Choroid plexus epithelial cell (primary cell): ENCODE measurements at places on chromosomes 1 and 21.

DNA sequence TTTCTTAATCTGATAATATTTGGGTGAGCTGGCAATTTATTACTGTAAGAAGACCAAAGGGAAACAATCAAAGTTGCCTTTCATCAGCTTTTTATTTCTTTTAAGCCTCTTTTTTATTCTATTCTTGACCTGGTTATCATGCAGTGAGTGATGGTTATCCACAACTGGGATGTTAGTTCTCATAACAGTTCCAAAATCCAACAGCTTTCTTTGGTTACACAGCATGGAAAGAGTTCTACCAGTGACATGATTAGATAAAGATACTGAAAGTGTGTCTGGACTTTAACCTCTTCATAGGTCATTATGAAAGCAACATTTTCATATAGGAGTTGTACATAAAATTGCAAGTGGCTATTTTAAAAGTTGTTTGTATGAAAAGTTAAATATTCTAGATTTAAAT lies 163.0 kb downstream of the SYT2 start:
- no peak for DNase-seq

GRCh38 chr1:96080925-96081324 lies 640.7 kb upstream of the PTBP2 start:
- peak; percentile 43 for DNase-seq

DNA sequence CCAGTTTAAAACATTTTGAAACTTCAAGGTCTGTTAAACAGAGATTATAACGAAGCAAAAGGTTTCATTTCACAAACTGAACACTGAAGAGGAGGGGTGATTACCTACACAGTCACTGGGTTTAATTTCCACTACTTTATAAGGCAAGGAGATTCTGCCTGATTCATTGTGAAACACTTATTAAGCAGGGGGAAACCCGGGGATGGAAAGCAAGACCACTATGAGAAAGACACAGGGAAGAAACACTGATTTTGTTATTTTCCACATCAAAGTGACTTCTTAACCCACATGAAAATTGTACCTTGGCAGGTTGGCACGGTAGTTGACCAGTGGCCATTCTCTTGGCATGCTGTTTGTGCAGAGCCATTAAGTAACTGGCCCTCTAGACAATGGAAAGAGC lies 8.1 kb upstream of the F5 start:
- no peak for DNase-seq

DNA sequence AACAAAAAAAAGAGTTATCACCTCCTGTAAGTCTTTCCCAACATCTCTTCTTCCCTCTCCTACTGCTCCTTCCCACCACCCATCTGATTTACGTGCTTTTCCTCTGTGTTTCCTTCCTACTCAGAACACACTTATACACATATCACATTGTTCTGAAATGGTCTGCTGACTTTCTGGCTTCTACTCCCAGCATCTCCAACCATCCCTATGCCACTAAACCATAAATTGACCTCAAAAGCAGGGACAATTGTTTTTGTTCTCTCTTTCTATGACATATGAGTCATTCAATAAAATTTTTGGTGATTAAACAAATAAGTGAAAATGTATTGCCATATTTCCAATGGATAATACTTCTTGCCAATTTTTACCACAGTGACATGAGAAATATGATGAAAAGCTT lies 8.2 kb downstream of the GOLPH3L start:
- no peak for DNase-seq

- peak; percentile 51 for DNase-seq
Measured at GRCh38 chr1:100643471-100644196, 75.9 kb upstream of the VCAM1 start.

DNA sequence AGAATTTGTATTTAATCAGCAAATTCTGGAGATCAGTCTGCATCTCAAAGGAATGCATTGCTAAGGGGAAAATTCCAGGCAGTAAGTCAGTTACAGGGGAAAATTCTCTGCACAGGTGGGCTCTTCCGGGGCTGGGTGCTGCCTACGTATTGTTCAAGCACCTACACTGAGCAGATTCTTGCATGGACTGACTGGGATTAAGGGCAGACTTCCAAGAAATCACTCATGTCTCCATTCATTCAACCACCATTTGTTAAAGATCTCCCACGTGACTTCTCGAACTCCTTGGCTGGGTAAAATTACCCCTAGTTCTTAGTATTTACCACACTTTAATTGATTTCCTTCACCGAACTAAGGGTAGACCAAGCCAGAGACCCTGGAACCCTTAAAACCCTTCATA lies 28.2 kb upstream of the KCNE1 start:
- DNase-seq, result no peak

DNA sequence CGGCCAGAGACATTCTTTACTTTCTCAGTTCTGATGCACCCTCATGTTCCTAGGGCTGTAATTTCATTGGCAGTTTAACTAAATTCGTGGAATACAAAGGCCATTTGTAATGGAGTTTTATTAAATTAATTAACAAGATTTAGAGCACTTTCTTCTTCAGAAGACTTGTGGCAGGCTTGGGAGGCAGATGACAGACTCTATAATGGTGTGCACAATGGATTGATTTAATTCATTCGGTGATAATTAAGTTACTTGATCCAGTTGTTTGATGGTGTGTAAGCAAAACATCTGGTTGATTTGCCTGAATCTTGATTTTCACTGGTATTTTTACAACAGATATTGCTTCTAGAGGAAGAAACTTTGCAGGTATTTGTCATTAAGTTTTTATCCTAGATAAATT lies 361.9 kb upstream of the GREM2 start:
- no peak for DNase-seq

DNA sequence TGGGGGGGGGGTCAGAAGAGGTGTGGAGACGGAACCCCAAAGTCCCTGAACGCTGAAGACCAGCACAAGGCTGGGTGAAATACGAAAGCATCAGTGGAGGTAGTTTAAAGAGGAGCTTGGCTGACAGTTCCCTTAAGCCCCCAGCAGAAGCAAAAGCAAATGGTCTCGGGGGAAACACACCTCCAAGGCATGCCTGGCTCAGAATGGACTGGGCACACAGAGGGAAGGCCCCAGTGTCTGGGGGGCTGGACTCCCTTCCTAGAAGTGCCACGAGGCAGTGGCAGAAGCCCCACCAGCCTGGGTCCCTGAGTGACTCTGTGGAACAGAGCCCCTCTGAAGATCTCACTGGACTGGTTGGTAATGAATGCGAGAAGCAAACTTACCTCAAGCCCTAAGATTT lies 43.9 kb downstream of the UBE2G2 start:
- no peak for DNase-seq

DNA sequence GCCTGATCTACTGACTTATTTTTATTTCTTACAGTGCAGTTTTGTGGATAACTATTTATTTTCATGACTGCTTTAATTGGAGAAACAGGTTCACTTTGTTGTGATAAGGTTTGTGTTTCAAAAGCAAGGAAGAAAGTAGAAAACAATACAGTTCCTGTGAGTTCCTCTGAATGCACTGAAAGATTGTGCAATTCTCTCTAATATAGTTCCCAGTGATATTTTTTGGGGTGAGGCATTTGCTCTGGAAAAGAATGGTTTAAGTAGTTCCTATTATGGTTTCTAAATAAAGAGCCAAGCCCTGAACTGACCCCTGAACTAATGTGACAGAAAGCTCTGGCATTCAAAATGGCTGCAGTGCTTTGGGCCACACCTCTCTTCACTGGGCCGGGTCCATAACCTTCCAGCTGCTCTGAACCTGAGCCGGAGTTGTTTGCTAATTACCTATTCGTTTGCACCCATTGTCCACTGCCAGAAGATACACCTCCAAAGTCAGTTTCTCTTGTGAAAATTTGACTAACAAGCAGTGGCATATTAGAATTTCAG lies 56.6 kb upstream of the VTCN1 start:
- DNase-seq, result no peak

- DNase-seq, result no peak
Measured at GRCh38 chr1:3003039-3003940, 18.0 kb upstream of the ACTRT2 start.

DNA sequence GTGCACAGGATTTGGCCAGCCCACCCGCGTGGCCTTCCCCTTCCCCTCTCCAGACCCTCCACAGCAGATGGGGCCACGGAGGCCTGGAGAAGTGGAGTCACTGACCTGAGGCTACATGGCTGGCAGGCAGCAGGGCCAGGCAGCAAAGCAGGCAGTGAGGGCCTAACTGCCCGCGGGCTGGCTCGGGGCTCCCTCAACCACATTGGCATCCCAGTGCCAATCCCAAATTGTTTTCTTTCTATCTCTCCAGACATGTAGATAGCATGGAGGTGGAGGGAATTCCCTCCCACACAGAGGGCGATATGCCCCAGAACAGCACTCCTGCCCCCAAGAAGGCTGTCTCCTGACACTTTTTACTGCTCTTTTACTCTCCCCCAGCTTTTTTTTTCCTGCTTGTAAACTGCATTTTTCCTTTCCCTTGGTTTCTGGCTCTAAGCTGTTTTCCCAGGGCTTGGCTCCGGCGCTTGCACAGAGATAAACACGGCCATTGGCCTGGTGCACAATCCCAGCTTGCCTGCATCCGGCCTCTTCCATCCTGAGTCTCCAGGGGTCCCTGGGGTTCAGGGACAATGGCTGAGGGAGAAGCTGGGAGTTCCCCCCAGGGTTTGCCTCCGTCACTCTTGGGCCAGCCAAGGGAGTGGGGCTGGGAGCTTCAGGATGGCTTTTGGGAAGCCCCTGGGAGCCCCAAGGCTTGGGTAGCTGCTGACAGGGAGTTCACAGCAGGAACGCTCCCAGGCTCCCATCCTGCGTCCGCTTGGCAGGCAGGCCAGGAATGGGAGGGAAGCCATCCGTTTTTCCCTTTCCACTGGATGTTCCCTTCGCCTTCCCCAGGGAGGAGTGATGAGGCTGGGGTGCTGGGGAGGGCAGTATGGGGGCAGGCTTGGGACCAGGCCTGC lies 7.0 kb downstream of the EPHX1 start:
- peak; percentile 32 for DNase-seq

- no peak for DNase-seq
Measured at GRCh38 chr1:241485145-241485544, 34.4 kb downstream of the FH start.

DNA sequence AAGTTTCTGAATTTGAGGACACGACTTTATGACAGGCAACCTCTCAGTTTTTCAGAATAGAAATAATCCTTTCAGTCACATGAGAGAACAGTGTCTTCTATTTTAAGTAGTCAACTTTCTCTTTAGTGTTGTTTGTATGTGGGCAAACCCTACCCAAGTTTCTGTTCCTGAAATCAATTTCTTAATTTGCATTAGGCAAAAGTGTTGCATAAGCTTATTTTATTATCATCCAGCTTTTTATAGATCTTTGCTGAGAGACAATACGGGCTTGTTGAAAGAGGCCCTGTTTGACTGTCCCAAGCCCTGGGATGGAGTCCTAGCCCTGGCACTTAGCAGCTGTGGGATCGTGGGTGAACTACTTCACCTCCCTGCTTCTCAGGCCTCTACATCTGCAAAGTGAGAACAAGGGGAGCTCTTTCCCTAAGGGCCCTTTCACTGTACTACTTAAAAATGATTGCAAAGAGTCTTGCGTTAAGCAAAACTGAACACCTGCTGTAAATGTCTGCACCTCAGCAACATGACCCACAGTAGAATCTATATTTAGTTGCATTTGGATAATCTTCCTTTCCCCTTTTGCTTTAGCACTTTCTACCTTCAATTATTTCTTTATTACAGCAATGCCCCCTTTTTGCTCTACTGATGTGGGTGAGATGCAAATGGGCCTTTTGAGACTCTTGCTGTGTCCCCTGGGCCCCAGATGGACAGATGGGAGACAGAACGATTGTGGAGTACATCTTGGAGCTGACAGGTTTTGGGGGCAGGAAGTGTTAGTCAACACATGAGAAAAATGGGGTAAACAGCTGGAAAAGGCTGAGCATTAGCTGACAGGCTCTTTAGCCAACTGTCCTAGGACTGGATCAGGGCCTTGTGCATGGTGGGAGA lies 41.0 kb upstream of the SCAF4 start:
- DNase-seq, result no peak

- DNase-seq, result peak; percentile 72
Measured at GRCh38 chr1:150564051-150564991, 15.1 kb downstream of the MCL1 start.

GRCh38 chr1:19606817-19607642 lies 37.1 kb upstream of the NBL1 start:
- DNase-seq, result no peak

DNA sequence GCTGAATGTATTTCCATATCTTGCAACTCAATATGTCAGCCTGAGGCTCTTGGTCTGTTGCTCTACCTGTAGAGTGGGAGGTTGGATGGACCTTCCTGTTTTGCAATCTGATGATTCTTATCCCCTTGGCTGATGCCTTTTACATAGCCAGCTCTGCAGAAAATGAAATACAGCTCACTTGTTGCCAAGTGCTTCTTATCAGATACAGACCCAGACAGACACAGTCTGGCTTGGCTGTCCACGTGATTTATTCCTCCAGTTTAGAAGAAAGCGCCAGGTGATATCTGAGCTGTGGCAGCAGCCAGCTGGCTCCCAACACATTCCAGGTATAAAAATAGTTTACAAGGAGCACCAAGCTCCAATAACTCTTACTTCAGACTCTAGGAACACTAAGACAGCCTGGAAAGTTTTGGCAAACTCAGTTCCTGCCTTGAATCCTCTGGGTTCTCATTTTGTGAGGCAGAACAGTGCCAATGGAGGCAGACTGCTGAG lies 479.2 kb upstream of the USP24 start:
- peak; percentile 61 for DNase-seq

GRCh38 chr1:175040324-175040879 lies 17.2 kb upstream of the MRPS14 start:
- no peak for DNase-seq

GRCh38 chr1:46118856-46119255 lies 13.6 kb downstream of the PIK3R3 start:
- no peak for DNase-seq

GRCh38 chr1:89941110-89941766 lies 53.7 kb upstream of the ZNF326 start:
- no peak for DNase-seq

DNA sequence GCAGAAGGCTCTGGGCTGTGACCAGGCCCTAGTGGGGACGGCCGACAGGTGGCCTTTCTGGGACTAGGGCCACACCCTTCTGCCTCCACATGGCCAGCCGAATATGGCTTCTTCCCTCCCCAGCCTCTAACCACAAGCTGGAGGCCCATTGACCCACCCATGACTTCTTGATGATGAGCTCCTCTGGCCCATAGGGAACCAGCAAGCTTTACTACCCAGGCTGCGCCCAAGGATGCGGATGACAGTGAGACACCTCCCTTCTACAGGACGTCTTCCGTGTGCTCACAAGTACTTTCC lies 41.0 kb downstream of the LDLRAD2 start:
- DNase-seq, result no peak
